ENCODE measurements at places on chromosomes 11 and 22.
A peak's percentile ranks its signal among the peaks of the same experiment; 100 is the strongest.

- no peak for DNase-seq
Measured at GRCh38 chr11:119107538-119108145, 498 bp downstream of the C2CD2L start.

DNA sequence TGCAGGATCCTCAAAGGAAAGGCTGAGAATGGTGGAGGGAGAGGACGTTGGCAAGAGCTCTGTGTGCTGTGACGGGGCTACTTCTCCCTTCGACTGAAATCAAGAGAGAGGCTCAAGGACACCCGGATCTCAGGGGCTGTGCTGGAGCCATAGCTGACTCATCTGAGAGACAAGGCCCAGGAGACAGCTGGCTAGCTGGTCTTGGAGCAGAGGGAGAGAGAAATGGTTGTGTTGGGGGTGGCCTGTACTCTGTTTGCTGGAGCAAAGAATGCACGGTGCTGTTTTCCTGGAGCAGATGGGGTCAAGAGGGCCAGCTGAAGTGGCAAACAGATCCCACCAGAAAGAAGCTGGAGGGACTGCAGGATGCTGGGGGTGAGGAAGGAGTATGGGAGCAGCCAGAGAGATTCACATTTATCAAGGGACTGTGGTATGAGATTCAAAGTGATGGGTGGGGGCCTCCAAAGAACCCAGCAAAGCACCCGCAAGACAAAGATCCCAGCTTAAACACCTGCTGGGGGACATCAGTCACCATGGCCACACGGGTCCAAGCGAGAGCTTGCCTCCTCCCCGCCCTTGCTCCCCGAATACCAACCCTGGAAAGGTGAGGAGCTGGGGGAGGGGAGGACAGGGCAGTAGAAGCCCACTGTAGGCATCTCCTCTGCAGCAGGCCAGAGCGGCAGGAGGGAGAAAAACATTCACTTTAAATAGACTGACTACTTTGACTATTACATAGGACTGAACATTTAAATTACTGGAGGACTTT lies 40.8 kb downstream of the MAP6 start:
- DNase-seq, result no peak

DNA sequence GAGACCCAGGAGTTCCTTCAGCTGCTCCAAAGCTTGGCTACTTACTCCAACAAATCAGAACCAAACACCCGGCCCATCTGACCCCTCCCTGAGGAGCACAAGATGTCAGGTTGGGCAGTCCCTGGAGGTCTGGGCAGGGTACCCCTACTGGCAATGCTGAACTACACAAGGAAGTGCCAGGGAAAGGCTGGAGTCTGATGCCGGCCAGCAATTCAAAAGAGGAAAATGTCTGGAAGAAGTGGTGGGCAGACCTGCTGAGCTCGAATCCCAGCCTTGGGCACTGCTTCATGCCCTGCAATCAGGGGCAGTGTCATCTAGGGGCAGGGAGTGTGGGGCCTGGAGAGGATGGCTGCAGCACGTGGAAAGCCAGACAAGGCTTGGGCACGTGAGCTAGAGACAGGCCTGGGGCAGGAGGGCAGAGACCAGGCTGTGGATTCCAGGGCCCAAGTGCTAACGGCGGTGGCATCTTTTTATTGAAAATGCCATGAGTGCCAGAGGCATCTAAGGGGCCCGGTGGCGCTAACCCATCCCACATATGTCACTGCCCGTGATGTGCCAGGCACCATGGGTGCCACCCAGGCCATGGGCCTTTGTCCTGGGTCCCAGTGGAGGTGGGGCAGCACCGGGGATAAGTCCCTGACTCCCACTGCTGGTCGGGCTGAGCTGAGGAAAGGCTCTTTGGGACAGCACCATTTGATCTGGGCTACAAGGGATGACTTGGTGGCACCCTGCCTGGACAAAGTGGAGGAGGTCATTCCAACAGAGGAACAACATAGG lies 97.9 kb upstream of the PITPNB start:
- DNase-seq, result no peak

GRCh38 chr11:61090521-61090920 lies 11.8 kb upstream of the CD5 start:
- DNase-seq, result no peak

DNA sequence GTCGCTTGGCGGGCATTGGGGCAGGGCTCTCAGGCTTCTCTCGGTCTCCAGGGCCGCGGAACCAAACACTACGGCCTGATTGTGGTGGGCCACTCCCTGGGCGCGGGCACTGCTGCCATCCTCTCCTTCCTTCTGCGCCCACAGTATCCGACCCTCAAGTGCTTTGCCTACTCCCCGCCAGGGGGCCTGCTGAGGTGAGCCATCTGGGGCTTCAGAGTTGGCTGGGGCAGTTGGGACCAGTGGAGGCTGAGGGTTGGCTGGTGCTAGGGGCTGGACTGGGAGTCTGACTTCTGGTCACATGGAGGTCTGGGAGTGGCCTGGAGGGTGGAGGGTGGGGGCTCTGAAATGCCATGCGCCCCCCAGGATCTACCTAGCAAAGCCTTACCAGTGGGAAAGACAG lies 15.3 kb upstream of the MYRF start:
- no peak for DNase-seq

- DNase-seq, result no peak
Measured at GRCh38 chr11:62726915-62727164, 417 bp downstream of the HNRNPUL2 start.

GRCh38 chr11:125457814-125458343 lies 38.2 kb downstream of the FEZ1 start:
- peak; percentile 45 for DNase-seq

- peak; percentile 69 for DNase-seq
Measured at GRCh38 chr11:26860091-26860780, 133.7 kb upstream of the FIBIN start.

DNA sequence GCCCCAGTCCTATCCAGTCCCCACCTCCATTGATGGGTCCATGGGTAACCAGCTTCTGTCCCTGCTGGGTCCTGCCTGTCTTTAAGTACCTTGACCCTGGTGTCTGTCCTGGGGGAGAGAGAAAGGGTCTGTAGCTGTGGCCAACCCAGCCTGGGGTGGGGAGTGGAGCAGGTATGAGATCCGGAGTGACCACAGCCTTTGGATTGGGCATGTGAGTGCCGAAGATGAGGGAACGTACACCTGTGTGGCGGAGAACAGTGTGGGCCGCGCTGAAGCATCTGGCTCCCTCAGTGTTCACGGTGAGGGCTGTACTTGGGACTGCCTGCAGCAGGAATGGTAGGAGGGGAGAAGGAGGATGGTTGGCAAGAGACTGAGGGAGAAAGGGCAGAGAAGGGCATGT lies 5.2 kb downstream of the ROBO3 start:
- DNase-seq, result no peak

DNA sequence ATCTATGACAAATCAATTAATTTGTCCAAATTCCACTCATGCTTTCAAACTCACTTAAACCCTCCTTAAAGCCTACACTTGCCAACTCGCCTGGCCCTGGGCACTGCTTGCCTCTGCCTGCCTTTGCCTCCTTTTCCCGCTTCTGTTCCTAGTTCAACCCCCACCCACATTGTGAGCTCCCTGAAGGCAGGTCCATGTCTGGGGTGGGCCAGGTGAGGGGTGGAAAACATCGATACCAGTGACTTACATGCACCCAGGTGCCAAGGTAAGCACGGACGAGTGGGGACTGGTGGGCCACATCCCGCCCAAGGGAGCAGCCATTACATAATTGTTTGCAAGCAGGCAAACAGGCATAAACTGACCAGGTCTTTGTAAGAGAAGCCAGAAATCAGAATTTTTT lies 146.2 kb downstream of the ST3GAL4 start:
- DNase-seq, result no peak

DNA sequence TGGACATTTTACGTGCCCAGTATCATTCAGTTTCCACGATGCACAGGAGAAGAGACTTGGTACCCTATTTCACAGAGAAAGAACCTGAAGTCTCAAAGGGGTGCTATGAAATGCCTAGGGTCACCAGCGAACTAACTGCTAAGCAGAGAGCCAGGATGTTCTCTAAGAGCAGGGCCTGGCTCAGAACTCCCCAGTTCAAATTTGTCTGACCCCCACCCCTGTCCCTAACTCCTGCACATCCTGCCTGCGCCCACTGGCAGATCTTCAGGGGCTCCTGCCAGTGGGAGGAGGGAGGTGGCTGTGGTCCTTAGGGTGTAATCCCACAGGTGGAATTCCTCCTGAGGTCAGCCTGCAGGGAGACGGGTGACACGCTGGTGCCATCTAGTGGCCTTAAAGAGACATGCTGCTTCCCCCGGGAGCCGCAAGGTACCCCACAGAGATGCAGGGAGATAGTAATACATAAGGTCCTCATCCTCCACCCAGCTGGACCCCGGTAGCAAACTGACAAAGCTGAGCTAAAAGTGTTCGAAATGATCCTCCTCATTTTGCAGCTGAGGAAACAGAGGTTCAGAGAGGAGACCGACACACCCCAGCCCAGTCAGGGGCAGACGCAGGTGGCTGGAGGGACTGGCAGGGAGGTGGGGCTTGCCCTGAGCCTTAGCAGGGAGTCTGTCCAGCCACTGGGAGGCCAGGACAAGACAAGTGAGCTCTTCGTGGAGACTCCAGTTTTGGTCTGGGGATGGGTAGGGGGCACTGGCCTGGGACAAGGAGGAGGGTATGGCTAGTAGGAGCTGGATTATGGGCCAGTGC lies 34.1 kb downstream of the MB start:
- DNase-seq, result peak; percentile 47

GRCh38 chr22:29352778-29353177 lies 35.6 kb downstream of the AP1B1 start:
- DNase-seq, result no peak

DNA sequence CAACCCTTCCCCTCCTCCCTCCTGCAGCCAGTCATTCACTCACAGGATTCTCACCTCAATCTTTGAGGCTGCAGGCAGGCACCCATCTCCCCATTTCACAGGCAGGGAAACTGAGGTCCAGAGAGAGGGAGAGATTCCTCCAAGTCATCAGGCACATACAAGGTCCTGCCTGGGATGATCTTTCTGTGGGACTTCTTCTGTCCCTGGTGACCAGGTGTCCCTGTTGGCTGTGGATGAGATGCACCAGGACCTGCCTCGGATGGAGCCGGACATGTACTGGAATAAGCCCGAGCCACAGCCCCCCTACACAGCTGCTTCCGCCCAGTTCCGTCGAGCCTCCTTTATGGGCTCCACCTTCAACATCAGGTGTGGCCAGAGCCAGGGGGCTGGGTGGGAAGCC lies 7.8 kb downstream of the FTH1 start:
- no peak for DNase-seq

DNA sequence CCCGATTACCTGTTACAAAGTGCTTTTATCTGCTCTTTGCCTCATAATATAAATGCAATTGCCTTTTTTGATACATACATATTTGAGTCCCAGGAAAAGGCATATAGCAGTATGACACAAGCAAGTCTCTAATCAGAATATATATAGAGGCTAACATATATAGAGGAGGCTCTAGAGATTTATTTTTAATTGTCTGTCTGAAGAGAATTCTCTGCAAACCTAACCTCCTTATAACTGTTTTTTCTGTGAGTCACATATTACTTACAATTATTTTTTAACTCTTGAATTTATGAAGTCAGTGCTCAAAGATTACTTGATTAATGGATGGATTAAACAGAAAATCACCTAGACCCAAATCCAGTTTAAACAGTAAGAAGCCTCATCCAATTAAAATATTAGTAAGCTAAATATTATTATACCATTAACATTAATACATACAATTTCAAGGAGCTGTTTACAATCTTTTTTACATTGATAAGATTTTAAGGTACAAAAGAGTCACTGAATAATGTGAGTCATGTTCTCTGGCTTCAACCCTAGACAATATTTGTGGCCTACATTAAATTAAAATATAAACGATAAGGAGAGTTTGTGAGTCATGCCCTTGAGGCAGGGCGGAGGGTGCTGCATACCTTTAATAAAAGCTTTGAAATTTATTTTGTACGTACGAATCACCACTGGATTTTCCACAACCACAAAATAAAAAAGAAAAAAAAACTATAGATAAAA lies 19.2 kb upstream of the MMP13 start:
- DNase-seq, result no peak

DNA sequence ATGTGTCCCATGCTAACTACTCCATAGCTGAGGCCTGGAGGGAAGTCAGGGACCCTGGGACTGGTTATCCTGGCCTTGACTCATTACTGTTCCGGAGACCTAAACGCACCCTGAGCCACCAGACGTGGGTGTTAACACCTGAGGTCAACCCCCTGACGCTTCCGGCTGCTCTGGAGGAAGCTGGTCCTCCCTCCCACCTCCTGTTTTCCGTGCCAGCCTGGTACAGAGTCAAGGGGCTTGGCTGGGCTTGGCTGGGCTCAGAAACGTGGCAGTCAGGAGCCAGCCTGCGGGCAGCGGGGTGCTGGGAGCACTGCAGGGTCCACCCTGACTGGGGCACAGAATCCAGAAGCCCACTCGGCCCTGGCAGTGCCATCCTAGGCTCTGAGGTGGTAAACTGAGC lies 2.6 kb downstream of the TMPRSS4 start:
- DNase-seq, result no peak

- DNase-seq, result no peak
Measured at GRCh38 chr22:32561163-32561562, 86.6 kb downstream of the FBXO7 start.

DNA sequence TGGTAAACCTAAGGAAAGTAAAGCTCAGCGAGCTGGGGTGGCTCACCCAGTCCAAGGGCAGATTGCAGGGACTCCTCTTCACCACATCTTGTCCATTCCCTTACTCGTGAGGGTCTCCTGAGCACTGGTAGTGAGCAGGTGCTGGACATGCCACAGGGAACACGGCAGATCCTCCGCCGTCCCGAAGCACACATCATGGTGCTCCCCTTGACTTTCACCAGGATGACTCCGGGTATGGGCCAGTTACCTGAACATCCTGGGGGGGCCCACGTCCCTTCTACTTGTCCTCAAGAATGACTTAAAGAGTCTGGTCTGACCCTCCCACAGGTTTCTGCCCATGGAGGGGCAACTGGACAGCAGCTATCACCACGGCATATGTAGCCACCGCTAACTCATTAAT lies 8.0 kb upstream of the SF1 start:
- DNase-seq, result no peak

- no peak for DNase-seq
Measured at GRCh38 chr22:28899199-28899853, 16.0 kb downstream of the ZNRF3 start.

DNA sequence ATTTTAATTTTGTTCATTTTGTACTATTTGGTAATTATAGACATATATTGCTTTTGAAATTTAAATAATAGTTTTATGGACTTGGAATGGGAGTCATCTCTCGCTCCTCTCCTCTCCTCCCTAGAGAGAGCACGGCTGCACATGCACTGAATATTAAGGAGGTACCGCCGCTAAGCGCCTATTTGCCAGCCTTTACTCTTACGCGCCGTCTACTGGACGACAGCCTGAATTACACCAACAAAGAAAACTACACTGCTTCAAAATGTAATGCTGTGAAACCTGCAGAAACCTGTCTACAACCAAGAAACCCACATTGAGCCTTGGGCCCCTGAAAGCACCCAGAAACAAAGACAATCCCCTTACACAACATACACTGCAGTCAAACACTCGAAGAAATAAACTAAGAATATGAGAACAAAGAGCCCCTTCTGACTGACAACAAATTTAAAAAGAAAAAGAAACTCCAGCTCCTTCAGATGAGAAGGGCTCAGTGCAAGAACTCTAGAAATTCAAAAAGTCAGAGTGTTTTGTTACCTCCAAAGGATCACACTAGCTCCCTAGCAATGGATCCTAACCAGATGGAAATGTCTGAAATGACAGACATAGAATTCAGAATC lies 737.2 kb downstream of the LRRC4C start:
- no peak for DNase-seq

GRCh38 chr11:46367244-46367915 lies 14.1 kb upstream of the MDK start:
- peak; percentile 78 for DNase-seq

All from hindlimb muscle (tissue), 1 donor.